ENCODE measurements at places on chromosomes 7 and 10. TPM values are rescaled to one million over a fixed set of nuclear protein-coding genes. Genes with fewer than 3 reads are reported as not detected.

Gene COL17A1
- not detected for total RNA-seq

Gene BMPER
- not detected for total RNA-seq

Gene CDC14C
- not detected for total RNA-seq

DNA sequence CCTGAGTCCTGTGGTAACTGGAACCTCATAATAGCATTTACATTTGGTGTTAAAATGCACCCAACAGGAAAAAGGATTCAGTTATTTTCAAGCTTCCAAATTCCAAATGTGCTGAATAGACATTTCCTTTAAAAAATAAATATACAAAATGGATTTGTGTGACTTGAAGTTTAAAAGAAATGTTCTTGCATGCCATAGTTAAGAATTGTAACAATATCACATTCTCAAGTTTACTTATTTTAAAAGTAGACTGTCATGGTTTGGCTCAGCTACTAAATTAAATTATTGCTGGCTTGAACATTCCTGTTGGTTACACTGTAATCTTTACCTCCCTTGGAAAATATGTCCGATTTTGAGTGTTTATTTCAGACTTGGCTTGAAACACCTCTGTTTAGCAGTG lies 31.5 kb downstream of the BICC1 start:
- no peak for DNase-seq

- DNase-seq = peak; percentile 56
Observed at GRCh38 chr7:131424219-131424822, 96.6 kb downstream of the MKLN1 start.
